Left renal pelvis (tissue), 4 donors: ENCODE measurements at places on chromosomes 5 and 9.

DNA sequence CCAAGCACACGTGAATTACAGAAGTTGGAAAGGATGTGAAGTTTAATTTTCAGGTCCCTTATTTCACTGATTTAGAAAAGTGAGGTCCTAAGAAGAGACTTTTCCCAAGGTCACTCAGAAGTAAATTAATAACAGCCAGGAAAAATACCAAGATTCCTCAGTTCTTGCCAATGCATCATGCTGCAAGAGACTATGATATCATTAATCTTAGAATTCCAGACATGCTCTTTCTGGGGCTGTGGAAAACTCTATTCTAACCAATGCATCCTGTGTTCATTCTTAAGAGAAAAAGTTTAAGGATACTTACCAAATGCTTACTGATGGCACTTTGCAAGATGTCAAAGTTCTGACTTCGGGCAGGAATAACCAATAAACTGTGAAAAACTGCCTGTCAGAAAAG, 42.8 kb downstream of the TEX10 start:
- DNase-seq: no peak

- DNase-seq: no peak
These were observed 257.9 kb upstream of the NREP start for GRCh38 chr5:112014783-112015395.

DNA sequence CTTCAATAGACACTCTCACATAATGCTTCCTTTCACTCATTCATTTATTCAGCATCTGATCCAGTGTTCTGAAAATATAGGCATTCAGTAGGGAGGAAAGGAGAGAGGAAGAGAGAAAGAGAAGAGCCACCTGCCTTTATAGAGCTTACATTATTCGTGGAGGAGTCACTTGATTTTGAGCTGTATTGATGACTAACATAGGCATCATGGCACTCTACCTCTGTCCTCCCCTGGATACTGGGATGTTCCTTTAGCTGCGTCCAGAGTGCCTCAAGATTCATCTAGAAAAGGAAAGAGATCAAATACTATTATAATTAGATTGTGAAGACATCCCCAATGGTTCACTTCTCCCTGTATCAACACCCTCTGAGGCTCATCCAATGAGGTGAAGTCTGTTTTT, 345.1 kb downstream of the SPATA31D1 start:
- DNase-seq: no peak

DNA sequence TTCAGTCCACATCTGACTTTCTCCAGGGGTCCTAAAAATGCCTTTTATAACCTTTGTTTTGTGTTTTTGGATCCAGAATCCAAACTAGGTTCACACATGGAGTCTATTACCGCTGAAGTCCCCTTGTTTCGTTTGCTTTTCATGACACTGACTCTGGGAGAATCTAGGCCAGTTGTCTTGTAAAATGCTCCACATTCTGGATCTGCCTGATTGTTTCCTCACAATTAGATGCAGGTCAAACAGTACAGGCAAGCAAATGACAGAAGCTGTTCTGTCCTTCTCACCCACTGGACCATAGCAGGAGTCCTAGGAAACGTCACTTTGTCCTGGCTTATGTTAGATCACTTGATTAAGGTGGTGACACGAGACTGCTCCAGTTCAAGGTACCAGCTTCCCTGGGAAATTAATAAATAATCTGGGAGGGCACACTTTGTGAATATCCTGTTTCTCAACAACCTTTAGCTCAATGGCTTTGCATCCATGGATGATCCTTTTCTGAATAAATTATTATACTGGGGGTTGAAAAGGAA, 34.1 kb downstream of the FABP6 start:
- no peak for DNase-seq
